Stimulated activated CD4-positive, alpha-beta T cell treated with anti-CD3 and anti-CD28 coated beads, Interleukin-12 subunit alpha, Interleukin-12 subunit beta, amount 100 ng/mL, for 24 hours (primary cell): ENCODE measurements at places on chromosomes 13 and 19.

- no peak for DNase-seq
Measured at GRCh38 chr13:26095338-26095737, 43.5 kb upstream of the SHISA2 start.

DNA sequence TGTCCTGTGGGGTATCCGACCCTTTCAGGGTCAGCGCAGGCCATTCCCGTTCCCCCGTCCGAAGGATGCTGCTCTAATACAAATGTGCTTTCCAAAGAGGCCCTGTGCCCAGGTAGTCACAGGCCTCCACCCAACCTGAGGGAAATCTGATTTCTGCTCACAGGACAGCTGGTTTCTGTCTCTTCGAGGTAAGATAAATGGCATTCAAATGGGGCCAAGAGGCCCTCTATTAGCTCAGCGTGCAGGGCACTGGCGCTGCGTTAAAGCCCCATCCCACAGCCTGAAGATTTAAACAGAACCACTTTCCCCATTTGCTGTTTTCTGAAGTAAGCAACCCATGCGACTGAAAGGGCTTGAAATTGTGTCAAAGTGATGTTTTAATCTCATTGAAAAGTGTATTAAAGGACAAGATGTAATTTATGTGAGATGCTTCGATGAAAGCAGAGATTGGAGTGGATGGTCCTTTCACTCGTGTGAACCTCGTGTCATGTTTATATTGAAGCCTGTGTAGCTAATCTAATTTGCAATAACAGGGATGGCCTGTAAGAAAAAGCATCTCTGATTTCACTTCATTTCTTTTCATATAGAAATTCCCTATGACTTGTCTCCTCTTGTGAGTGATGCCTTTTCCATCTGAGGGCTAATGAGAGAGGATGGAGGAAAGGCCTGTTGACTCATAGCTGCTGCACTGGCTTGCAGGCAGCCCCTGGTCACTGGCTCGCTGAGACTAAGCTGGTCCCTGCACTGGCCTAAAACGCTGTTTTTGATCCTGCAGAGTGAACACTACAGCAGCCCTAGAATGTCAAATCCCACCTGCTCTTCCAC, 7.3 kb upstream of the SOX1 start:
- DNase-seq: no peak

- DNase-seq: no peak
Measured at GRCh38 chr13:114022876-114023275, 49.0 kb upstream of the C13orf46 start.

GRCh38 chr19:33240181-33240771, 14.6 kb upstream of the SLC7A10 start:
- DNase-seq: no peak

DNA sequence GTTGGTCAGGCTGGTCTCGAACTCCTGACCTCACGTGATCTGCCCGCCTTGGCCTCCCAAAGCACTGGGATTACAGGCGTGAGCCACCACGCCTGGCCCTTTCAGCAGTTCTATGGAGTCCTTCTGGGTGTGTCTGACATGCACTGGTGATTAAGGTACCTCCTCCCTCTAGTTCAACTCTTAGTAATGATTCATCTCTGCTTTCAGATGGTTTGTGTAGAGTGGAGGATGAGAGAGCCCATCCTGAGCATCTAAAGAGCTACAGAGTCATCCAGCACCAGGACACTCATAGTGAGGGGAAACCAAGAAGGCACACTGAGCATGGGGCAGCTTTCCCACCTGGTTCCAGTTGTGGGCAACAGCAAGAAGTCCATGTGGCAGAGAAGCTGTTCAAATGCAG, 8.2 kb downstream of the ZNF584 start:
- no peak for DNase-seq

DNA sequence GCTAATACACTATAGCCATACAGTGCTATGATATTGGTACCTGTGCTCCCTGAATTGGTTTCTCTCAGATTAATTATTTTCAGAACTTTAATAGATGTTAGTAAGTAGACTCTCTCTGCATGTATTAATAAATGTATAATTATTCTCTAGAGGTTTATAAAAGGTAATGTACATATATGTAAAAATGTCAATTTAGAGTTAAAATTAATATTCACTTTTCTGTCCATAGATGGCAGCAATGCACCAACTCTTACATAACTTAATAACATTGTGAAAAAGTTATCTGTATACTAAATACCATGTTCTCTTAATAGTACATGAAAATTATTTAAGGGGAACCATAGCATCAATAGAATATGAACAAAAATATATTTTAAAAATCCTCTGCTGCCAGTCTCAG, 515.0 kb upstream of the KLHL1 start:
- DNase-seq: no peak

- DNase-seq: no peak
Measured at GRCh38 chr13:49353908-49354307, 90.0 kb downstream of the CAB39L start.

- no peak for DNase-seq
Measured at GRCh38 chr19:29836409-29836825, 24.6 kb downstream of the CCNE1 start.

- DNase-seq: no peak
Measured at GRCh38 chr19:17121736-17122293, 46.2 kb downstream of the MYO9B start.

- DNase-seq: no peak
Measured at GRCh38 chr19:3346677-3347353, 19.6 kb upstream of the NFIC start.

DNA sequence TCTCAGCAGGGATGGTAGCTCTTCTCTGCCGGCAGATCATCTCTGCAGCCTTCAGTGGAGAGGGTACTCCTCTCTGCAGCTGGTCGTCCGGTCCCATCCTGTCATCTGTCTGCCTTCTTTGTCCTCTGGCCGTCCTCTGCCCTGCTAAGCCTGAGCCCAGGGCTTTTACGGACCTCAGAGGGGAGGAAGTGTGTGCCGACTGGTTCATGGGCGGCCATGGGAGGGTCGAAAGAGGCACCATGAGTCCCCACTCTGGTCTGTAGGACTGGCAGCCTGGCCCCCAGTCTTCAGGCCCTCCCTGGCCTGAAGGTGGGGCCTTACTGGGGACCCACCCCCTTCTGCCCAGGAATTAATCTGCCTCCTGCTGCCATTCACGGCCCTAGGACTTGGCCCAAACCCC, 4.0 kb downstream of the ZNF554 start:
- DNase-seq: no peak

DNA sequence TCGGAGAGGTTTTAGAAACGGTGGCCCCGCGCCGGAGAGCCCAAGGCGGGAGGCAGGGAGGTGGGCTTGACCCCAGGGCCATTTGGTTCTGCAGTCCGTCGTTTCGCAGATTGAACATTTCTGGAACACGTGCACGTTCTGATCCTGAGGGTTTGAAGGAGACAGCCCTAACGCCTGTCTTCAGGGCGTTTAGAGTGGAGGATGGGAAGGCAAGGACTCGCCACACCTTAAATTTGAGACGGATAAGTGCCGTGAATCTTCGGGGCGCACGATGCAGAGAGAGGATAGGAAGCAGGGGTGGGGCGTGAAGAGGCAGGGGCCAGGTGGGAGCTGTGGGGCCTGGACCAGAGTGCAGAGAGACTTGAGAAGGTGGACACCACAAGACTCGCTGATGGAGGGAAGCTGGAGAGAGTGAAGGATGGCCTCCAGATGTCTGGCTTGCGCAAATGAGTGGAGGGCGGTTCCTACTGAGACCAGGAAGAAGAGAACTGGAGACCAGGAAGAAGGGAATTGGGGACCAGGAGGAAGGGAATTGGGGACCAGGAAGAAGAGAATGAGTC, 804 bp upstream of the MIER2 start:
- no peak for DNase-seq

DNA sequence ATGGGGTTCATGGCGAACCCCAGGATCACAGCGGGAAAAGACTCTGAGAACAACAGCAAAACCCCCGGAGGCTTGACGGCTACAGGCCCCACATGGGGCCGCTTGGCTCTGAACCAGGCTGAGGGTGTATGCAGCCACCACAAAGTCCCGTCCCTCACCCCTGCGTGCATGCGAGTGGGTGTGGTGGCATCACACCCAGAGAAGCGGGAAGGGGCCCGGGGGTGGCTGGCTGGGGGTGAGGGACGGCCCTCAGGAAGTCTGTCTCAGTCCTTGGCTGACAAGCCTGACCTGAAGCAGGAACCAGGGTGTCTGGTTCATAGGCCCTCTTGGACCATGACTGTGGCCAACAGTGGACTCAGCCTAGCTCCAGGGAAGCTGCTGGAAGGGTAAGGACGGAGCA, 34.2 kb downstream of the CEBPG start:
- no peak for DNase-seq

DNA sequence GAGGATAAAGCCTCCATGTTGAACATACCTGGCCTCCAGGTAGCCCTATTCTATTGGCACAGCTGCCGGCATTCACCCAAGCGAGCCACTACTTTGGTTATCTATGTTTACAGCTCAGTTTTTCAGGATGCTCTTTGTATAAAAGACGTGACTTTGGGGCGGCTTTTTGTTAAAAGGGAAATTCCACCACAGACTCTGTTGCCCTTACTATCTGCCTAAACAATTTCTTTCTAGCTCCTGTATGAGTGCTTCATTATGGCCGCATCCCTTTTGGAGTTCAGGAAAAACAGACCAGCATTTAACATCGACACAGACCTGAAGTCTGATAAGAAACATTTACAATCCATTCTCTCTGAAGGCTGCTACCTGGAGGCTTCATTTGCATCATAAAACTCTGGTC, 9.1 kb upstream of the IGSF23 start:
- DNase-seq: no peak

DNA sequence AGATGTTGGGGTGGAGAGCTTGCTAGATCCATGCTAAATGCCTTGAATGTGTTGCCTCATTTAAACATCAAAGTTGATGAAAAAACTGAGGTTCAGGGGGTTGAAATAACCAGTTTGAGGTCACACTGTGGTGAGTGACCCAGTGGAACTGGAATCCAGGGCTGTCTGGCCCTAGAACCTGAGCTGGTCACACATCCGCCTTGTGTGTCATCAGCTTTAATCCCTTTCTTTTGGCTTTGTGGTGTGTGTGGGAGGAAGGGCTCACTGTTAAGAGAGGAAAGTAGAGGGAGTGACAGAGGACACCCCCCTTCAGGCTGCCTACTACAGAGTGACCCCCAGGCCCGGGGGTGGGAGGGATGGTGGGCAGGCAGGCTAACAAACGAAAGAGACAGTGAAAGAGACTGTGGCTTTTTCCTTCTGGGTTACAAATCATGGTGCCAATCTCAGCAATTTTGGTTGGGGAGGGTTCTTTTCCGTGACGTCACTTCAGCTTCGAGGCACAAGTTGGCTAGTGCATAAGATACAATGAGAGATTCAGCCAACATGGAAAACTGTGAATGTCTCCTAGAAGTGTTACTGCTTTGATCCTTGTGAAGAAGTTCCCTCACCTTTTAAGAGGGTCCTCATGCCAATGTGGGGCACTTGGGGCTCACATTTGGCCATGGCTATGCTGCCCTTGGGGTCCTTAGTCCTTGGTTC, 164.9 kb downstream of the DLEU7 start:
- no peak for DNase-seq

- DNase-seq: no peak
Measured at GRCh38 chr13:25608181-25608580, 236.4 kb downstream of the ATP8A2 start.

- no peak for DNase-seq
Measured at GRCh38 chr13:46839399-46839798, 42.4 kb upstream of the ESD start.

- no peak for DNase-seq
Measured at GRCh38 chr13:106700439-106700838, 132.5 kb upstream of the ARGLU1 start.

DNA sequence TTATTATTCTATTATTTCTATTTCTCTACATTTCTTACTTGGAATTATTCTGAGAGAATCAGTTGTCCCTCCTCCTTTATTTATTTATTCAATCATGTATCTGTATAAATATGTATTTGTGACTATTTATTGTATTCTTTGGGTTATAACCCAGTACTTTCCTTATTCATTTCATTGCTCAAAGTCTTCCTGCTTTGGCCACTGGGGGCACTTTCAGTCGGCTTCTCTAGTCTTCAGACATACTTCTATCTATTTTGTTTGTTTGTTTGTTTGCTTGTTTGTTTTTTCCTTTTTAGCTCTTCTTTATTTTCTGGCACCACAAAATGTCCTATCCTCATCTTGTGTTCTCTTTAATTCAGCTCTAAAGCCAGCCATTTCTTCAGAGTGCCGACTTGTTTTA, 260.4 kb downstream of the NALCN start:
- DNase-seq: no peak

DNA sequence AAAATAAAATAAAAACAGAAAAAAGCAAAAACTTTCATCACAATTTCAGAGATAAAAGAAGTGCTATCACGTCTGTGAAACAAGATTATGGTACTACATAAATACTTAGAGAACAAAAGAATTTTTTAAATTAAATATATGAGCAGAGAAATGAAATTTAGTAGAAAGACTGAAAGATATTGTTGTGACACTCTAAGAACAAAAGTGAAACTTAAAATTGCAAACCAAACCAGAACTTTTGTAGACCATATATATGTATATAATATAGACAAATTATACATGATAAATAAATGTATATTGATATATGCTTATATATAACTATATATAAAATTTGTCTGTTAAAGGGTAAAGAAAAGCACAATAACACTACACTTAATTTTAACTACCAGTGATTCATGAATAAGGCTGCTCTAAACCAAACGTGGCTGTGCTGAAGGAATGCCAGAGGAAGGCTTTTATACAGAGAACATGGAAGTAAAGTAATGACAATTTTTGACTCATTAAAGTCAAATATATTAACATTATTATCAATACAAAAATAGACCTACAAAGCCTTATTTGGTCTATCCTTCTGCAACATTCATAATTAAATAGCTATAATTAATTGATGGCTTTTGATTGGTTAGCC, 1516.7 kb upstream of the PCDH20 start:
- DNase-seq: no peak

DNA sequence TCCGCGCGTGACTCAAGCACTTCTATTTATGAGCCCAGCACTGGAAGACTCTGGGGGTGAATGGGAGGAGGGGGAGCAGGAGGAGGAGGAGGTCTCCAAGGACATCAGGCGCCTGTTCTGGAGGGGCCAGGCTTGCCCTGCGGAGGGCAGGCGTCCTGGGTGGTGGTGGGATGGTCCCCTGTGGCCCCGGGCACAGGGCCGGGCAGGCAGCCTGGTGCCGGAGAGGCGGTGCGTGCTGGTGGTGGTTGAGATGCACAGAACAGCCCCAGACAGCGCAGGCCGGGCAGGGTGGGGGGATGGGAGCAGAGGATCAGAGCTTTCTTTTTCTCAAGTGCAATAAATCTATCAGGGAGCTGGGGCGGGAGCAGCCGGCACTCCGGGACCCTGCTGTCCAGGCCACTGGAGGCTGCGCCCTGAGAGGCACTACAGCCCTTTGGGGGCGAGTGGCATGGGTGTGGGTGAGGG, 14.0 kb downstream of the NKPD1 start:
- DNase-seq: no peak

GRCh38 chr19:45865269-45865948, 1.3 kb downstream of the FOXA3 start:
- DNase-seq: no peak

GRCh38 chr13:114005206-114005724, 31.4 kb upstream of the C13orf46 start:
- no peak for DNase-seq

- no peak for DNase-seq
Measured at GRCh38 chr13:59898066-59898465, 265.7 kb downstream of the DIAPH3 start.

DNA sequence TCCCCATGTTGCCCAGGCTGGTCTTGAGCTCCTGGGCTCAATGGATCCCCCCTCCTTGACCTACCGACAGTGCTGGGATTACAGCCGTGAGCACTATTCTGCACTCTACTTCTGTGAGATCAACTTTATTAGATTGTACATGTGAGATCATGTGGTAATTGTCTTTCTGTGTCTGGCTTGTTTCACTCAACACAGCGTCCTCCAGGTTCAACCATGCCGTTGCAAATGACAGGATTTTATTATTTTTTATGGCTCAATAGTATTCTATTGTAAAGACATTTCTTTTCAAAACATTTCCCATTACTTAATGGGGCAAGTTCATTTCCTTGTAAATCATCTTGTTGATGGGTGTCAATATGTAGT, 1.5 kb upstream of the OBI1 start:
- no peak for DNase-seq
